ENCODE measurements at places on chromosomes 1 and 21. TPM values are rescaled to one million over a fixed set of nuclear protein-coding genes. Genes with fewer than 3 reads are reported as not detected.

GRCh38 chr1:78387871-78388270 is 102.9 kb upstream of the PTGFR start:
- DNase-seq = no peak

- DNase-seq = peak; percentile 39
Measured at GRCh38 chr1:15618655-15619525, 1.6 kb downstream of the DDI2 start.

- DNase-seq = peak; percentile 75
Measured at GRCh38 chr1:215022741-215023141, 59.8 kb upstream of the KCNK2 start.

DNA sequence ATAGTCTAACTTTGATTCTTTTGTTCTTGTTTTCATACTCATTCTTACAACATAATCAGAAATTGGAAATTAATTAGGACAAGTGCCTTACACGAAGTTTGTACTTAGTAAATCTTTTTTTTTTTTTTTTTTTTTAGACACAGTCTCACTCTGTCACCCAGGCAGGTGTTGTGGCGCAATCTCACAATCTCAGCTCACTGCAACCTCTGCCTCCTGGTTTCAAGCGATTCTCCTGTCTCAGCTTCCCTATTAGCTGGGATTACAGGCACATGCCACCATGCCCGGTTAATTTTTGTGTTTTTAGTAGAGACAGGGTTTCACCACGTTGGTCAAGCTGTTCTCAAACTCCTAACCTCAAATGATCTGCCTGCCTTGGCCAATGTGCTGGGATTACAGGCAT is 12.4 kb downstream of the CHAF1B start:
- no peak for DNase-seq

DNA sequence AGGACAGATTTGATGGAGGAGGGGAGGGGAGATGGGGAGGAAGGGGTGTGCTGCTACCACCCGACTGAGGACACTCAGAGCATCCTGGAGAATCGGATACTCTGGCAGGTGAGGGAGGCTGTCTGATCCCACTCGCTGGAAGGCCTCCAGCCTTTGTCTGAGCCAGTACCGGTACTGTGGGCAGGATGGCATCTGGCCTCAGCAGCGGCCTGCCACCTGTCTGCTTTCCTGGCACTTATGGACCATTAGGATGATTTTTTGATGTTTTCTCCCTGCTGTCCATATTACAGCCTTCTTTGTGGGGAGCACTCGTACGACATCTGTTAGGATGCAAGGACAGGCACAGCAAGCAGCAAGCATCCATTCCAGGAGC is 11.5 kb downstream of the ATP2B4 start:
- no peak for DNase-seq

DNA sequence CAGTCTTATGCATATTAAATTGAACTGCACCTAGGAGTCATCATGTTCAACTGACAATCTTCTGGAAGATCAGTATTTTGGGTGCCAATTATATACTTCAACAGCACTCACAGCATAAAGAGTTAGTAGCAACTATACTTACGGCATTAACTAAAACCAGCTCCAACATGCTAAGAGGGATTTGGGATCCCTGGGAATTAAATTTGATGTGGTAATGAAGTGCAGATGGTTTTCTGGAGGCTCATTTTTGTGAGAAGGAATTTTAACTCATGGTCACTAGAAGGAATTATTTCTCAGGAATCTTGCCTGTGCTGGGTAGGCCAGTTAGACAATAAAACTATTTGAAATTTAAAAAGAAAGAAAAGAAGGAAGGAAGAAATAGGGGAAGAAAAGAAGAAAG is 18.3 kb downstream of the IFI44 start:
- no peak for DNase-seq

GRCh38 chr1:89681045-89681729 is 48.3 kb downstream of the LRRC8C start:
- DNase-seq = no peak

GRCh38 chr1:155864393-155864792 is 5.0 kb downstream of the SYT11 start:
- no peak for DNase-seq

DNA sequence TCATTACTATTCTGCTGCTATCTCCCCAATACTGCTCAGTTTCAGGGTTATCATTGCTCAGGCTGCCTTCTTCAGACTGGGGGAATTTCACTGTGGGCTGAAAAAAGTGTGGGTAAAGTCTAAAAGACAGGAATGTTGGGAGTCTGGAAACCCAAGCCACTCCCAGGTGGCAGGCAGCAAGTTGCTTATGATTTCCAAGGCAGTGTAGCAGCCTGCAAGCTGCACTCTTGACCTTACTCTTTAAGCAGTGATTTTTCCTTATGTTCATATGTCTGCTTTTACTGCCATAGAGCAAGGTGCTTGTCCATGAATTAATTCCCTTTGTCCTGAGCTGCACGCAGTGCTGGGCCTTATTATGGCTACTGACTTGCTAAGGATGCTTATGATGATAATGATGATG is 53.1 kb downstream of the PHC2 start:
- no peak for DNase-seq

DNA sequence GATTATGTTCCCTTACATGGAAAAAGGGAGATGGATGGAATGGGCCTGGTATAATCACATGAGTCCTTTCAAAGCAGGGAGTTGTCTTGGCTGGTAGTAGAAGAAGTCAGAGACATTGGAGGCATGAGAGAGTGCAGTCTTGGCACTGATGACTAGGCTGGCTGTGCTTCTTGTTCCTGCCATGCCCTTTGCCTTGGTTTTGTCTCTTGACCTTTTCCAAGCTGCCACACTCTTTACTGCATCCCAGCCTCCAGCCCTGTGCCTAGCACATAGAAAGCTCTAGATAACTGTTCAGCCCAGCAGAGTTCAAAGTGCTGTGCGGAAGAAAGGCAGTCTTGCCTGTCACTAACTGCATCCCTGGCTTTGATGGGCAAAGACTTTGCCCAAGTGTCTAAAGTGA is 412.6 kb downstream of the PRDM2 start:
- no peak for DNase-seq

- no peak for DNase-seq
Measured at GRCh38 chr1:100074604-100075395, 57.9 kb downstream of the SASS6 start.

GRCh38 chr1:112870887-112871646 is 84.9 kb downstream of the SLC16A1 start:
- DNase-seq = no peak

GRCh38 chr21:46391773-46392172 is 66.9 kb upstream of the DIP2A start:
- DNase-seq = no peak

- DNase-seq = no peak
Measured at GRCh38 chr1:185419718-185420117, 102.7 kb upstream of the IVNS1ABP start.

DNA sequence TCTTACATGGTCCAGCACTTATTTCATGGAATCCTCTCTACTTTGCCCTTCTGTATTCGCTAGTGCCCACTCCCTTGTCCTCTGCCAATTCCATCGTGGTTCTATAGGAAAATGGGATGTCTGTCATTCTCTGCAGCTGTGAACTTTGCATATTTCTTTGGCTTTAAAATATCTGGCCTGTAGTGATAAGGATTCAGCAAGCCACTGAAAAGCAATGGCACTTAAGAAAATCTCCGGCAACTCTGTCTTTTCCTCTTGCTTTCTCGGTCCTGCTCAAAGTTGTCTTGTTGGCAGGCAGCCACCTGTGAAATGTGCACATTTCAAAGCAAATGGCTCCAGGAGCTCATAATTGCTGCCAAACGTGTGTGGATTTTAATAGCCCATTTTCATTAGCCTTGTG is 91.8 kb downstream of the CHD1L start:
- no peak for DNase-seq

- no peak for DNase-seq
Measured at GRCh38 chr1:245054105-245054504, 100.7 kb upstream of the KIF26B start.

- DNase-seq = no peak
Measured at GRCh38 chr1:24108334-24109165, 3.4 kb downstream of the MYOM3 start.

- no peak for DNase-seq
Measured at GRCh38 chr1:55699228-55699627, 484.1 kb upstream of the USP24 start.

DNA sequence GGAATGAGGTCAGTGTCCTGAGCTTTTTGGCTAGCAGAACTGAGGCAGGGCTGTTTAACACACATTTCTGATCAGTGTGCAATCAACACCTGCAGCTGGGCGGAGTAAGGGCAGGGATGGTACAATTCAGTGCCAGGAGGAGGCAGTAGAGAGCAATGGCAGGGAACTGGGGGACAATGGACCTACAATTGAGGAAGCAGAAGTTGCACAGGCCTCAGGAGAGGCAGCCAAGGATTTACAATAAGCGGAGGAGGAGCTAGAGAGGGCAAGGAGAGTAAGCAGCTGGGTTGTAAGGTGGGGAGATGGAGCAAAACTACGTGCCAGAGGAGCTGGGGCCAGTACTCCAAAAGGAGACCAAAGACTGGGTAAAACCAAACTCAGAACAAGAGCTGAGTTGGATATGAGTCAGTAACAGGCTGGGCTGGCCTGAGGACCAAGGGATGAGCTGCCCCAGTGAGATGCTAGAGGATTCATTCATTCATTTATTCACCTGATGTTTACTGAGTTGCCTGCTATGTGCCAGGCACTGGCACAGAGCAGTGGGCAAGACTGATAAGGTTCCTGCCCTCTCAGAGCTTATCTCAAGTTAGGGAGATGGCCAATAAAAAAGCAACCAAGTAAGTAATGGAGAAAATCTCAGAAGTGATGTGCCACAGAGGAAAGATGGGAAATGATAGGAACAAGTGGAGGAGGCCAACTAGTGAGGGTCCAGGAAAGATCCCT is 10.4 kb upstream of the GALE start:
- no peak for DNase-seq

DNA sequence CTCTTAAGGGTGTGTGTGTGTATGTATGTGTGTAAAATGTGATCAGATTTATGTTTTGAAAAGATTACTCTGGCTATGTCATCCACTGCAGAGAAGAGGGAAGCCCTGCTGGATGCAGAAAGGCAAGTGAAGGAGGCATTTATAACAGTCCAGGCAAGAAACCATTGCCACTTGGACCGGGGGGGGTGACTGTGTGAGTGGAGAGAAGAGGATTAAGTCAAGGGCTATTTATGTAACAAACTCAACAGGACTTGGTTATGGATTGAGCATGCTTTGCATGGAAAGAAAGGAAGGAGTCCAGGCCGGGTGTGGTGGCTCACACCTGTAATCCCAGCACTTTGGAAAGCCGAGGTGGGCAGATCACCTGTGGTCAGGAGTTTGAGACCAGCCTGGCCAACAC is 143.0 kb downstream of the URB2 start:
- no peak for DNase-seq

DNA sequence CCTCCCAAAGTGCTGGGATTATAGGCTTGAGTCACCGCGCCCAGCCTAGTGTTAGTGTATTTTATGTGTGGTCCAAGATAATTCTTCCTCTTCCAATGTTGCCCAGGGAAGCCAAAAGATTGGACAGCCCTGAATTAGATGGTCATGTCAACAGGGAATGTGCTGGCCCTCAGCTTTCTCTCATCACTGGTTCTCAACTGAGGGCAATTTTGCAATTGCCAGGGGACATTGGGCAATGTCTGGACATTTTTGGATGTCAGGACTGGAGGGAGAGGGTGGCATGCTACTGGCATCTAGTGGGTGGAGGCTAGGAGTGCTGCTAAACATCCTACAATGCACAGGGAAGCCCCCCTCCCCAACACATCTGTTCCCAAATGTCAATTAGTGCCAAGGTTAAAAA is 95.0 kb downstream of the LAMC2 start:
- DNase-seq = no peak

DNA sequence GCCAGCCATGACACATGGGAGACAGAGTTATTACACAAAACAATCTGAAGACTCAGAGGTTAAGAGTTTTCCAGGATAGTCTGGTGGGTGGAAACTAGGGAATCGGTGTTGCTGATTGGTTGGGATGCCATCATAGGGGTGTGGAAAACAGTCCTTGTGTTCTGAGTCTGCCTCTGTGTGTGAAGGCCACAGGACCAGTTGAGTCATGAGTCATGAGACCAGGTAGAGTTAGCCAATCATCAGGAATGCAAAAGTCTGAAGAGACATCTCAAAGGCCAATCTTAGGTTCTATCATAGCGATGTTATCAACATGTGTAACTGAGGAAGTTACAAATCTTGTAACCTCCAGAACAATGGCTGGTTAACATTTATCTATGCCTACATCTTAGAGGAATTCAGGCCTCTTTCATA is 49.7 kb upstream of the NEK7 start:
- no peak for DNase-seq

DNA sequence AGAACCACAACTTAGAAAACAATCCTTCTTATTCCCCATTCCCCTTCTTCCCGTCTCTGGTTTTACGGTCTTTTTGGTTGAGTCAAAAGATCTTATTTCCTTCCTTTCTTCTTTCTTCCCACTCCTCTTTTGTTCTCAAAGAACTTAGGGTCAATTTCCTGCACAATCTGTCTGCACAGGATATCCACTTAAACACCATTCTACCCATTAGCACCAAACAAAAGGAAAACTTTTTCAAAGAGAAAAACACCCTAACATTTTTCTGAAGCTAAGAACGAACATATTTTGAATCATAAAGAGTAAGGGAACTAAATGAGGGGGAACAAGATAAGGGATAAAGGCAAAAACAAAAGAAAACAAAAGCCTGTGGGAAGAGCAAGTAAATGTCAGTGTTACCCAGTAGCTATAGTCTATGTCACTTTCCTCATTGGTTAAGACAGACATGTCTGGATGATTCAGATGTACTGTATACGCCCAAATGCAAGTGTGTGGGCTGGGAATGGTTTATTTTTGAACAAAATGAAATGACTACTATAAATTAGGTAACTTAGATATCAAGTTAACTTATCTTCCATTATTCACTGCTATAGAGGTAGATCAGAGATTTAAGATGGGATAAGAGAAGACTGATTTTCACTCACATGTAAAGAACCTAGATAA is 59.9 kb downstream of the TOR3A start:
- DNase-seq = no peak

GRCh38 chr1:2284932-2285331 is 56.8 kb downstream of the SKI start:
- DNase-seq = no peak

GRCh38 chr21:23585419-23585818 is 2021.9 kb downstream of the MRPL39 start:
- no peak for DNase-seq

PAQR6 gene
- polyA plus RNA-seq = 0.06 TPM

TNFRSF4 gene
- polyA plus RNA-seq = not detected

LDLRAD2 gene
- polyA plus RNA-seq = not detected

MYCL gene
- 0.22 TPM for polyA plus RNA-seq

PTPN14 gene
- 29.4 TPM for polyA plus RNA-seq

GJB3 gene
- not detected for polyA plus RNA-seq

IFT25 gene
- polyA plus RNA-seq = 12.8 TPM

OLIG2 gene
- not detected for polyA plus RNA-seq

BGLAP gene
- 0.50 TPM for polyA plus RNA-seq

SPATA46 gene
- polyA plus RNA-seq = not detected

OR2T2 gene
- not detected for polyA plus RNA-seq

FAM167B gene
- polyA plus RNA-seq = 3.5 TPM

FMOD gene
- polyA plus RNA-seq = 14.0 TPM

SDHB gene
- polyA plus RNA-seq = 199 TPM

CAMSAP2 gene
- 7.5 TPM for polyA plus RNA-seq

OR2L8 gene
- polyA plus RNA-seq = not detected
